ENCODE measurements at places on chromosomes 13 and 19.

DNA sequence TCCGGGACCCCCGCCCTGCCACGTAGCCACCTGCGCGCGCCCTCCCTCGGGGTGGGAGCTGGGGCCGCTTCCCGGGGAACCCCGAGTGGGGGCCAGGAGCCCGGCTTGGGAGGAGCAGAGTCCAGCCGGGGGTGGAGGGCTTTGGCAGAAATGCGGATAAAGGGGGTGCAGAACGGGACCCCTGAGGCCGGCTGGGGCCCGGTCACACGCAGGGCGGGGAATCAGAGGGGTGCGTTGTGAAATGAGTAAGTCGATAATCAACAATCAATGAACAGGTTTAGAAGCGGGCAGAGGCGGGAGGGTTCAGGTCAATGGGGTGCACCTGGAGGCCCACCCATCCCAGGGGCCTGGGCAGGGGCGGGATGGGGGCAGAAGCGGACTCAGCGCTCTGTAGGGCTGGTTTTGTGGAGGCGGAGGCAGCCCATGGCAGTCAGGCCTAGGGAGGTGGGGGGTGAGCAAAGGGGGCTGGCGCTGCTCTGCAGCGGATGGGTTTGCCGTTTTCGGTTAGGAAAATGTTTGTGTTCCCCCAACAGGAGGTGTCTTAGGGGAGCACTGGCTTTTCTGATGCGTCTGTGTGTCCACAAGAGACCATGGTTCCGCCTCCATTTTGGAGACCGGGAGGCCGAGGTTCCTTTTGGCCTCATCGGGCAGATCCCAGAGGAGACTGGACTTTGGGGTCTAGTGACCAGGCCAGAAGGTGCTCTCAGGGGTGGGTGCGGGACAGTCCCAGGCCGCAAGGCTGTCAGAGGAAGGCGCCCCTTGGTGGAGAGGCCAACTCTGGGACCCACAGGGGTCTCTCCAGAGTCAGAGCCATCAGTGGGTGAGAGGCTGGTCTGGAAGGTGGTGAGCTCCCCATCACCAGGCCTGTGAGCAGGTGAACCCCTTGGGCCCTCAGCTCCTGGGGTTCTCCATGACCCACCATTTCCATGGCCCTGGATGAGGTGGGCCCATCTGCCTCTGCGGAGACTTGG, 683 bp upstream of the DIRAS1 start:
- DNase-seq = no peak

- DNase-seq = no peak
Measured at GRCh38 chr13:77716692-77717091, 19.2 kb downstream of the SLAIN1 start.

DNA sequence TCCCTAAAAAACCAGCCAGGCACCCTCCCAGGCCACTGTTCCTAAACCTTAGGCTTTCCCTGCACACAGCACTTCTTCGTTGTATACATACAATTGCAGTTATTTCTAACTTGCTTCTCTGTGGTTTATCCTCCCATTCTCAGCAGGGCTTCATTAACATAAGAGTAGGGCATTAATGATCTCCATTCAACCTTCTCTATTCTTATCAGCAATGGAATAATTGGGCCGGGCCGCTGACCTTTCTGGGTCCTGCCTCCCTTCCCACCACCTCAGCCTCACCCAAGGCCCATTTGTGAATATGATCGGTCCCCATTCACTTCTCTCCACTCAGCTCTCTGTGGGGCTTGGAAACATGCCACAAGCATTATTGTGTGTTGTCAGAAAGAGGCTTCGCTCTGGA, 184.2 kb downstream of the SUCLA2 start:
- DNase-seq = no peak

DNA sequence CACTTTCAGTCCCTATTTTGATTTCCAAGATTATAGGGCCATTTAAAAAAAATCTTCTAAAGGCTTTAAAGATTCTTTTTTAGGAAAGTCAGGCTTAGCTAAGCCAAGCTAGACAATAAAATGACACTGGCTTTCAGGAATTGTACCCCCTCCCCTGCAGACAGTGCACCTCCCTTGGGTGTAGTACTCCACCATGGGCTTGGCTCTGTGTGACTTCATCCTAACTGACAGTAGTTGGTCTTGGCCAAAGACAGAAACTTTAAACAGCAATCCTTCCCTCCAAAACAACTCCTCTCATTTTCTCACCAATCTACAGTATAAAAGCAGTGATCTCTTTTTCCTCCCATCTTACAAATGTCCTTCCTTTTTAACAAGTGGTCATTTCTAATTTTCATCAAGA, 283.0 kb downstream of the DNAJC15 start:
- DNase-seq = no peak

- no peak for DNase-seq
Measured at GRCh38 chr13:109110159-109110558, 480.7 kb downstream of the MYO16 start.

- no peak for DNase-seq
Measured at GRCh38 chr19:21587117-21587461, 81.7 kb downstream of the ZNF429 start.

DNA sequence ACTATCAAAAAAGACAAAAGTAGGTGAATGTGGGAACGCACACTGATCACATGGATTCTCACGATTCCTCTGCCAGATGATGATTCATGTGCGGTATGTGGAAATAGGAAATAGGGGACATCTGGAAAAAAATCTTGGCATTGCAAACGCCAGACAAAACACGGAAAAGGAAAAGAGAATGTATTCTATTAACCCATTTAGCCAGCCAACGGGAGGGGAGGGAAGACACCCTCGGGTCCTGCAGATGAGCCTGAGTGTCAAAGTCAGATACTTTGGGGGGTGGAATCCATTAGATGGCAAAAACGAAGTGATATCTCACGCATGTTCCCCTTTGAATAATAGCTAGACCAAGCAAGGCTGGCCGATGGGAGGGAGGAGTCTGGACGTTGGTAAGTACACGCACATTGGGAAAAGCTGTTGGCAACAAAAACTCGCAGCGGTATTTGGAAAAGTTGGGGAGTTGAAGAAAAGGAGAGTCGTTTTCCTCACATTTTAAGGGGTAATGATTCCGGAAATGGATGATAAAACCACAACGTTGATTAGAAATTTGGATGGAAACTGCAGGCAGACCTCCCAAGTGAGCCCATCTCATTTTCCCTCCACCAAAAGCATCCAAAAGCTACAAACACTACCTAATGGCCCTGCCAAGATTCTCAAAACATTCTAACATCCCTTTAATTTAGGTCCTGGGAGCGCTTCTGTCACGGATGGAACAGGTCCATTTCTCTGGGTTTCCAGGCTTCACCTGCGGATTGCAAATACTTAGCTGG, 73.6 kb downstream of the COL4A1 start:
- DNase-seq = no peak

- no peak for DNase-seq
Measured at GRCh38 chr13:96519380-96519779, 429.5 kb downstream of the HS6ST3 start.

DNA sequence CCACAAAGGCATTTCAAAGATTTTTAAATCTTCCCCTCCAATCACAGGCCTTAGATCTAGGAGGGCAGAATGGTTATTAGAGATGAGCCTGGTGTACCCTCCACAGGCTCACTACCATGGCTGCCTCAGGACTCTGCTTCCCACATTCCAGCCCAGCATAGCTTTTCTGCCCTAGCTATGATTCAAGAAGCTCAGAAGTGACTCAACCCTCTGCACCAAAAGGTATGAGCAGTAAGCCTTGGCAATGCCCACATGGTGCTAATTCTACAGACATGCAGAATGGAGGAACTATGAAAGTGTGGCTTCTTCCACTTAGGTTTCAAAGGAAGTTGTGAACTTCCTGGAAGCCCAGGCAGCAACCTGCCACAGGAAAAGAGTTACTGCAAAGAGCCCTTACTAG, 786.2 kb downstream of the SLITRK6 start:
- no peak for DNase-seq

DNA sequence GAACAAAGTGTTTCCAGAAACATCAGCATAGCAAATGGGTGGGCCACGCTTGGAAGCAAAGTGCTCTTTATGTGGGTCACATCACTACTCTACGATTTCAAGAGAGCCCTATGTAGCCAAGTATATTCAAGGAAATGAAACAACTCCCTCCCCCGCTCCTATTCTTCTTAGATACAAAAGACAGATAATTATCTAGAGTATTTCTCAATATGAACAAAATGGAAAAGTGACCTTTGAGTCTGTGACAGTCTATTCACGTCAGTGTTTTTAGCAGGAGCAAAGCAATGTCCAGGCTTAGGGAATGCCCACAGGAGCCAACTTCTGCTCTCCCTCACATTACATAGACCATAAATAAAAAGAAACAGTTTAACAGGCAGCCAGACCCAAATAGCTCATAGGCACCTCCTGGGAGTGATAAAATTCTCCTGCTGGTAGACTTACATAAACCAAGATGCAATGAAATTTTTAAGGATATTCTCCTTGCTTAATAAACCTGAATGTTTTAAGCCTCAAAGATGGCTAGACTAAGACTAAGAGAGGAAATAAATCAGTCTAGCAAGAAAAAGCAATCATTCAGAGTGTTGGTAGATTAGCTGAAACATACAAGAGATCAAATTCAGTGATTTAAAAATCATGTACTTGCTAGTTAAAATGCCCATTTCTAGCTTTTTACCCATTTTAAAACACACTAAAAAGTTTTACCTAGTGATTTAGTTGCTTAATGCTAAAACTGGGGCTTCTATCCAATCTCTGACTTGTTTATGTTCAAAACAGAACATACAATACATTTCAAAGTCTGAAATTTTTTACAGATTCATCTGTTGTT, 182.8 kb downstream of the RGCC start:
- DNase-seq = peak; percentile 60

- DNase-seq = no peak
Measured at GRCh38 chr13:110244071-110244830, 62.7 kb downstream of the COL4A1 start.

GRCh38 chr19:2618611-2619010, 83.9 kb downstream of the GNG7 start:
- DNase-seq = no peak

- DNase-seq = no peak
Measured at GRCh38 chr19:2187159-2187558, 23.4 kb downstream of the DOT1L start.

- DNase-seq = no peak
Measured at GRCh38 chr19:29761575-29762232, 46.6 kb upstream of the C19orf12 start.

DNA sequence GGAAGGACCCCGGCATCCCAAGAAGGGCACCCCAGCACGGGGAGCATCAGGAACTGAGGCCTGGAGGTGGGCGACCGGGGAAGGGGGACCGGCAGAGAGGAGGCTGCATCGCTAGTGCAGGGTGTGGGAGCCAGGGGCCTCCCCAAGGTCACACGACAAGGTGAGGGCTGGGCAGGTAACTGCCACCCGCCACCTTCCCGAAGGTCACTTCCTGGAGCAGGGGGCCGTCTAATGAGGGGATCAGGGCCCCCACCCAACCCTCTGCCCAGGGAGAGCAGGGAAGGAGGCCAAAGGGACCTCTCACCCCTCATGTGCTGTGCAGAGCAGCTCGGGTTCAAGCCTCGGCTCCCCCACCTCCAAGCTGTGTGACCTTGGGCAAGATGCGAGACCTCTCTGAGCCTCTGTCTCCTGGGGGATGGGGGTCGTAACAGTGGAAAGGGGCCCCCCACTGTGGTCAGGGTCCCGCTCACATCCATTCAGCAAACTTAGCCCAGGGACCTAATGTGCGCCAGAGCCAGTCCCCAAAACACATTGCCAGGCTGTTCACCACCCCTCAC, 6.0 kb downstream of the ZBTB7A start:
- no peak for DNase-seq

DNA sequence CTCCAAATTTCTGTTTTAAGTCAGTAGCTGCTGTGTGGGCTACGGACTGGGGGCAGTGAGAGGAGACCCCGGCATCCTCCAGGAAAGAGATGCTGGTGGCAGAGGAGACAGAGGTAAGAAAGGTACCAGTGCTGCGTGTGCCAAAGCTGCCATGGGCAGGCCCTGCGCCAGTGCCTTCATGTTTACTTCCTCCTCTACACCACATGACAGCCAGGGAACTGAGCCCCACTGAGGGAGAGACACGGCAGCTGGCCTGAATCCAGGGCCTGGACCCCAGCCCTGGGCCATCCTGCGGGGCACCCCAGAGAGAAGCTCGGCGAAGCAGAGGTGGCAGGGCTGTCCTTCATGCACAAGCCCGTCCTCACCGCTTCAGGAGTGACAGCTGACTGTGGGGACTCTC, 22.7 kb upstream of the CCNP start:
- DNase-seq = no peak

- DNase-seq = no peak
Measured at GRCh38 chr13:41780715-41781706, 179.9 kb downstream of the VWA8 start.

DNA sequence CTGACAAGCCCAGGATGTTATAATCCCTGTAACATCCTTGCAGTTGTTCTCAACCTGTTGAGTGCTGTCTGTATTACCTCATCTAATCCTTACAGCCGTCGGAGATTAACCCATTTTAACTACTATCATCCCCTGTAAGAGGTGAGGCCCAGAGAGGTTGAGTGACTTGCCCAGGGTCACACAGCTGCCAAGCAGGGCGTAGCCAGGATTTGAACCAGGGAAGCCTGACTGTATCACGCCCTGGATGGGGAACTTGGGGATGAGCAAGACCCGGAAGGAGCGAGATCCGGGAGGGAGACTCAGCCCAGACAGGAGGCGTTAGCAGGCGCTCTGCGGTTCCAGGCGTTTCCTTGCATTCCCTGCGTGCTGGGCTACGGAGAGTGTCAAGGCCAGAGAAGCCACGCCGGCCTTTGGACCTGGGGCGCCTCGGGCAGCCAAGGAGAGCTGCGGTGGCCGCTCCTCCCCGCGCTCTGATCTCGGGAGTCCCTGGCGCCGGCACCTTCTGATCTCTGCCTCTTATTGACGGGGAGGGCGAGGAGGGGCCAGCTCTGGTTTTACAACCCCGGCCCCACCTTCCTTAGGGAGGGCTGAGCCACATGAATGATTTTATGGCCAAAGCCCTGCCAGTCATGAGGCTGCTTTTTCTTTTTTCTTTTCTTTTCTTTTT, 6.2 kb downstream of the SULT2B1 start:
- no peak for DNase-seq

DNA sequence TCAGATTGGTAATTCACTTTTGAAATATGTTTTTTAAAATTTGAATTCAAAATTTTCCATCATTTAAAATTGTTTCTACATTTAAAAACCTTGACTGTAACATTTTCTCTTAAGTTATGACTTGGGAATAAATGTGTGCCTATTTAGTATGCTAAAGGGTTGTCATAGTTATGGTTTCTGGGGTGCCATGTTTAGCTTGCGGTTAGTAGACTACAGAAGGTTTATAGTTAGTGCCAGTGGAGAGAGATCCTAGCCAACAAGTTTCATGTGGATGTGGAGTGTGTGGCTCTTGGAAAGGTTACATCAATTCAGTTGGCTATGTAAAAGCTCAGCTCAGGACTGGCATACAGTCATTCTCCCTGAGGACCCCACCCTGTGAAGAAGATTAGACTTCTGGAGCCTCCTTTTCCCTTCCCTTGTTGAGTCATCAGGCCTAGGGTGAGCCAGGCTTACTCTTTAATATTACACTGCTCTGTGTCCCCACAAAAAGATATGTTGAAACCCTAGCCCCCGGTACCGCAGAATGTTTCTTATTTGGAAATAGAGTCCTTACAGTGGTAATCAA, 20.4 kb downstream of the LMO7 start:
- DNase-seq = no peak

- DNase-seq = no peak
Measured at GRCh38 chr13:33640832-33641231, 177.1 kb upstream of the RFC3 start.
